ENCODE measurements at places on chromosomes 2 and 18.

DNA sequence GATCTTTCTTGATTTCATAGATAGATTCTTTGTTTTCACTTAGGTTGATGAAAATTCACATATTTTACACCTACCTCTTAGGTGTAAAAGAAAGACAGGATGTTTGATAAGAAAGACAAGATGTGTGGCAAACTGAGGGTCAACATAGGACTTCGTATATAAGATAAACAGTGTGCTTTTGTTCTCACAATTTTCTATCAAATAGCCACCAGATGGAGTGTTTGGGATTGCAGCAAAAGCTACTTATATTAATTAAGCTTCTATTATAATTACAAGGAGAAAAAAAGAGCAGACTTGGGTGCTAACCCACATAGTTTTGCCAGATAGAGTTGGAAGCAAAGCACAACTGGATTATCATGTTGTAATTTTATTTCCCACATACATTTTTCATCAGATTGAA lies 232.9 kb downstream of the CDH7 start:
- no peak for DNase-seq

DNA sequence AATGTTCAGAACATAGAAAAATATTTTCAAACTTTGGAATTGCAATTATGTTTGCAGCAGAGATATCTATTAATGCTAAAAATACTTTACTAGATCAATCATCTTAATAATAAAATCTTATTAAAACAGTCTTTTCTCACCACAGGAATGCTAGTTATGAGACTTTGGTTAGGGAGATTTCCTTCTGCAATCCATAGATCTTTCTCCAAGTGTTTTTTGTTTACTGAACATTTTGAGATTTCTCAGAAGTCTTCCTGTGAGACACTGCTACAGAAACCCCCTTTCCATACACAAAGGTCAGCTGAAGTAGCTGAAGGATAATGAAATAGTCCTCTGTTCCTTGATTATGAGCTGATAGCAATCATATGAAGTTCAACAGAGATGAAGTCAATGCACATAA lies 59.4 kb upstream of the RAPH1 start:
- no peak for DNase-seq

DNA sequence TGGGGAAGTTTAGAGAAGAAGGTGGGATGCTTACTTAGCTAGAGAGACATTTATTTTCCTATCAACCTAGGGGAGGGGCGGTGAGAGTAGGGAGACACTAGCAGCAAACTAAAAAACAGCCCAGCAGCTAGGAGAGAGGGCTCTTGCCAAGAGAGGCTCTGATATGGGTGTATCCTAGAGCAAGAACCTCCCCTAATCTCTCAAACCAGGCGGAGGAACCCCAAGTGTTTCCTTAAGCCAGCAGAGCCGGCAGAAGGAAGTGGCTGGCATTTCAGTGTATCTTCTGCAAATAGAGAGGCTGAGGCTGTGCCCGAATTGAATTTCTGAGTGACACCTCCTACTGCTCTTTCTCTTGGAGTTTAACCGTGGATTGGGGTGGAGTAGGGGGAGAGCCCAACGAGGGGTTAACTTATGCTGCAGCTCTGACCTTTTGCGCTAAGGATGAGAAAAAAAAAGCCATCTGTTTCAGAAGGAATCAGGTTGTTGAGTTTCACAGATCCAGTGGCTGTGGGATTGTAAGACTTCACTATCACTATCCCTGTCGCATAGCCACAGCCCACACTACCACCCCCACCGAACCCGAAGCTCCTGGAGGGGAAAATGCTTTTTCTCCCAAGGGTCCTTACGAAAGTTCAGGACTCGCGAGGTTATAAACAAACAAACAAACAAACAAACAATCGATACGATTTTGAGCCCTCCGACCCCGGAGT lies 1.4 kb downstream of the ST8SIA5 start:
- DNase-seq = no peak

DNA sequence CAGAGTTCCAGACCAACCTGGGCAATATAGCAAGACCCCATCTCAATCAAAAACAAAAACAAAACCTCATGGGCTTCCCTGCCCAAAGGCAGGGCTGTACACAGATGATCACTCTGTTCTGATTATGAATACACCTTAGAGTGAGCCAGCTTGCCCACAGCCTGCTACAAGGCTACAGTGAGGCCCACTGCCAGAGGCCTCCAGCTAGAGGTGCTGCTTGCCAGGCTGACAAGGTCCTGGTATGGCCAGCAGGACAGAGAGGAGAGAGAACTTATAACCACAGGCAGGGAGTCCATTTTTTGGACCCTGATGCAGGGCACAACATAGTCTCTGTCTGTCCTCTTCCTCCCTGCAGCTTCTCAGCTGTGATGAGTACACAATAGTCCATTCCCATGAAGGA lies 41.5 kb downstream of the KANSL3 start:
- no peak for DNase-seq

- no peak for DNase-seq
Observed at GRCh38 chr2:191225690-191226089, 19.5 kb upstream of the MYO1B start.

DNA sequence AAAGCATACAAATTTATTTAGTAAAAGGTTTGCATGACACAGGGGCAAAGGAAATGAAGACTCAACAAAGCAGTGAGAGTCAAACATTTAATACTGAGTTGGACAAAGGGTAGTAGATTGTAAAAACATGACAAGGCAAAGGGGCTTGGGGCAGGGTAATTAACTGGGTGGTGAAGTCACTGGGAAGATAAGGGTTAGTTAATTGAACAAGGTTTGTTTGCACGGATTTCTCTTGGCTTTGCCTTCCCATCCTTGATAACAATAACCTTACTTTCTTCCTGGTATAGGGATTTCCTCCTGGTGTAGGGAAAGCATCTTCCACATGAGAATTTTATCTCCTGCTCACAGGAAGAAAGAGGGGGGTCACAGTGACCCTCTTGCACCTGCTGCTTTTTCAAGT lies 26.8 kb upstream of the RTTN start:
- DNase-seq = no peak

GRCh38 chr2:164785457-164785856 lies 56.2 kb downstream of the COBLL1 start:
- DNase-seq = no peak

DNA sequence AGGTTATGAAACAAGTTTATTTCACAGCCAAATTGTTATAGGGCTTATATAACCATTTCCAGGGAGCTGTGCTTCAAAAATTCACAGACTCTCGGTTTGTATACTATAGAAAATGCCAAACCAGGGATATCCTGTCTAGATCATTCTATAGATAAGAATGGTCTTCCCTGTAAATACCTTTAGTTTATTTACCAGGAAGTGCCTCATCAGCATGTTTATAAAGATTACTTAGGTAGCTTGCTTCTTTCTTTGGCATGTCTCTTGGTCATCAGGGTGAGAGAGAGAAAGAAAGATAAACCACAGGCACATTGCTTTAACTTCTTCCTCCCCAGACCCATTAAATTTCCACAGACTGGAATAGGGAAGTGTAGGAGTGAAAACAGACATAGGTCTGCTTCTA lies 439.4 kb downstream of the SPAG16 start:
- no peak for DNase-seq

DNA sequence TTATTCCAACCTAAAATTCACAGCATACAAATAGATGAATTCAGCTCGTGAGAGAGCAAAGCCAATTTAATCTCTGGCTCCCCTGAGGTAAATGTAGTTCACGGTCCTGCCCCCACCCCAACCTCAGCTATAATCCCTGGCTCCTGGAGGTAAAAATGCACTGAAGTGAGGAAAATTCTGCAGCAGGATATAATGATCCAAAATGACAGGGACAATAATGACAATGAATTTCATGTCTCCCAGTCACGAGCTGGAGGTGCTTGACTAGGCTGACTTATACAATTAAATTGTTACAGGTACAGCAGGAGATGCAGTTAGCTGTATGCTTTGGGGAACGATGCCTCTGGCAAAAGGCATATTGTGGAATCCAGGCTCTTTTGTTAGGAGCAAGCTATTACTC lies 82.0 kb downstream of the GPD2 start:
- no peak for DNase-seq

- DNase-seq = no peak
Observed at GRCh38 chr2:124489686-124490085, 464.6 kb downstream of the CNTNAP5 start.

GRCh38 chr2:150182566-150183235 lies 304.8 kb downstream of the RND3 start:
- no peak for DNase-seq

DNA sequence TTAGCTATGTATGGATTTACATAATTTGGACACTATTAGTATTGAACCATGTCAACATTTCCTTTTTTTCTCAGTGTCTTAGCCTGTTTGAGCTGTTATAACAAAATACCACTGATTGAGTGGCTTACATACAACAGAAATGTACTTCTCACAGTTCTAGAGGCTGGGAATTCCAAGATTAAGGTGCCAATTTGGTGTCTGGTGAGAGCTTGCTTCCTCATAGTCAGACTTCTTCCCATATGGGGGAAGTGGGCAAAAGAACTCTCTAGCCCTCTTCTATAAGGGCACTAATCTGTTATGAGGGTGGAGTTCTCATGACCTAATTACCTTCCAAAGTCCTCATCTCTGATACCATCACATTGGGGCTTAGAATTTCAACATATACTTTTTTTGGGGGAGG lies 12.6 kb downstream of the ZNF804A start:
- DNase-seq = no peak

DNA sequence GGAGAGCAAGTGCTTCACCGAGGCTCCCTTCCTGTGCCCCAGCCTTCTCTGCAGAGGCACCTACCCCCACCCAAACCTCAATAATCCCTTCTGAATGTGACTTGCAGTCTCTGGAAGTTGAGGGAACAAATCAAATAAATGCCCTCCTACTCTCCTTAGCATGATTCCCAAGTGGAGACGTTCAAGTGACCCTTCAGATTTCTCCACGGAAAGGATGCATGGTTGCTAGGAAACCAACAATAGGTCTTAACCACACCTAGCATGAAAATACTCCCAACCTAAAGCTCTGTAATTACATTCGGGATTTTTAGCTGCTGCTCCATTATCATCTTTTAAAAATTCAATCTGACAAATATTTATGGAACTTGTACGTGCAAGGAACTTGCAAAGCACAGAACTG lies 50.2 kb upstream of the CABLES1 start:
- no peak for DNase-seq

GRCh38 chr2:47818777-47819176 lies 35.8 kb downstream of the MSH6 start:
- no peak for DNase-seq

DNA sequence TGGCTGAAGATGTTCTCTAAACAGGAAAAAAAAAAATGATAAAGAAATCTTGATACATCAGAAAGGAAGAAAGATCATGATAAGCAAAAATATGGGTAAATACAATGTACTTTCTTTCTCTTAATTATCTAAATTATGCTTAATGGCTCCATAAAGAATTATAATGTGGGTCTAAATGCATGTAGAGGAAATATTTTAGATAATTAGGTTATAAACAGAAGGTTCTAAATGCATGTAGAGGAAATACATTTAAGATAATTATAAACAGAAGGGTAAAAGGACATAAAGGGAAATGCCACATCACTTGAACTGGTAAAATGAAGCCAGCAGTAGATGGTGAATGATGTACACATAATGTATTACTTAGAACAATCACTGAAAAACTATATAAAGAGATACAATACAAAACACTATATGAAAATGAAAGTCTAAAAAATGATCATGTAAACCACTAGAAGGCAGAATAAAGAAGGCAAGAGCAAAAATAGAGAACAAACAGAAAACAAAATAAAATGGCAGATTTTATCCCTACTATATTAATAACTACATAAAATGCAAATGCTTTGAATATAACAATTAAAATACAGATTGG lies 308.4 kb upstream of the CDH2 start:
- DNase-seq = no peak

All from stimulated activated CD4-positive, alpha-beta T cell treated with anti-CD3 and anti-CD28 coated beads, TNF-alpha, amount 100 ng/mL, for 1 hour (primary cell).